Breast epithelium (tissue), 4 donors: ENCODE measurements at places on chromosomes 6 and 20. TPM values are rescaled to one million over a fixed set of nuclear protein-coding genes. Genes with fewer than 3 reads are reported as not detected.

The KIF25 gene
- total RNA-seq: not detected

The SEL1L2 gene
- not detected for total RNA-seq

The CRIP3 gene
- 2.1 TPM for total RNA-seq

The C20orf202 gene
- total RNA-seq: not detected

The COL11A2 gene
- 1.0 TPM for total RNA-seq
